ENCODE measurements at places on chromosomes 5 and 9. TPM values are rescaled to one million over a fixed set of nuclear protein-coding genes. Genes with fewer than 3 reads are reported as not detected.

Gene ALDOB
- total RNA-seq = 36.7 TPM

Gene ARAP3
- 8.4 TPM for total RNA-seq

Gene PAEP
- not detected for total RNA-seq

Gene PCDHGB6
- 4.9 TPM for total RNA-seq

Gene SLC36A2
- not detected for total RNA-seq

Gene PCDHGA6
- total RNA-seq = 0.86 TPM

Gene NR4A3
- 3.4 TPM for total RNA-seq

Gene PRDM9
- not detected for total RNA-seq

Gene BTNL3
- total RNA-seq = 0.82 TPM

Gene AP3B1
- total RNA-seq = 48.4 TPM

Gene RGS14
- 16.6 TPM for total RNA-seq

Gene MEIKIN
- total RNA-seq = not detected

Gene RANBP17
- total RNA-seq = 22.0 TPM

Gene PCDHGA1
- 0.74 TPM for total RNA-seq

Gene ACER2
- total RNA-seq = 9.2 TPM

Gene HTR1A
- 0.90 TPM for total RNA-seq

Gene IER5L
- 22.3 TPM for total RNA-seq

Gene ADRA1B
- 9.9 TPM for total RNA-seq

Gene ROR2
- 7.4 TPM for total RNA-seq

Gene OR2V1
- total RNA-seq = not detected

Gene TPRN
- 24.1 TPM for total RNA-seq

Gene PCDHB2
- 33.7 TPM for total RNA-seq

Gene PCDHGB3
- total RNA-seq = 1.2 TPM

Gene ZNF346
- 31.0 TPM for total RNA-seq

Gene EXD3
- 19.5 TPM for total RNA-seq

Gene IFNA21
- total RNA-seq = not detected

Gene POLR1E
- 16.3 TPM for total RNA-seq

Gene ENTR1
- 77.9 TPM for total RNA-seq

Gene CER1
- 0.99 TPM for total RNA-seq

Gene ANKRA2
- total RNA-seq = 23.2 TPM

Gene SPATA6L
- 4.7 TPM for total RNA-seq

Gene GTF3C5
- 83.6 TPM for total RNA-seq

Gene FOXD4L3
- not detected for total RNA-seq

Gene IGIP
- total RNA-seq = 2.6 TPM

Gene ITK
- total RNA-seq = not detected

Gene GARIN3
- total RNA-seq = not detected

Gene GMCL2
- total RNA-seq = not detected

Gene ACTBL2
- total RNA-seq = not detected

Gene TRIM36
- 55.2 TPM for total RNA-seq

Gene SLC25A2
- 0.92 TPM for total RNA-seq

Gene ACOT12
- total RNA-seq = 0.74 TPM

Gene LPAR1
- total RNA-seq = 15.3 TPM

Gene GABRG2
- 0.24 TPM for total RNA-seq

Gene PCDHGB7
- 4.4 TPM for total RNA-seq

Gene FRMPD1
- 0.36 TPM for total RNA-seq

Gene BASP1
- 131 TPM for total RNA-seq

Gene MARCOL
- not detected for total RNA-seq

Gene SLC9A3
- total RNA-seq = 6.4 TPM

Gene PCDH12
- total RNA-seq = not detected

Gene PSAT1
- 74.2 TPM for total RNA-seq

Gene SCGB3A2
- 1.4 TPM for total RNA-seq

Gene CDH9
- 0.68 TPM for total RNA-seq

Gene SHC3
- 5.3 TPM for total RNA-seq

Gene GNE
- 16.3 TPM for total RNA-seq

Gene OTULINL
- 11.4 TPM for total RNA-seq

Gene ANKRD34B
- total RNA-seq = 0.19 TPM

Gene CENPH
- total RNA-seq = 27.0 TPM
